ENCODE measurements at places on chromosomes 4 and X.

- DNase-seq = no peak
These were observed 15.7 kb downstream of the TIGD4 start for GRCh38 chr4:152763796-152764195.

GRCh38 chr4:175447016-175447415 is 365.0 kb downstream of the GPM6A start:
- DNase-seq = no peak

GRCh38 chrX:96407501-96407900 is 277.1 kb upstream of the DIAPH2 start:
- no peak for DNase-seq

- DNase-seq = no peak
These were observed 21.2 kb upstream of the LAMTOR3 start for GRCh38 chr4:99915449-99915848.

DNA sequence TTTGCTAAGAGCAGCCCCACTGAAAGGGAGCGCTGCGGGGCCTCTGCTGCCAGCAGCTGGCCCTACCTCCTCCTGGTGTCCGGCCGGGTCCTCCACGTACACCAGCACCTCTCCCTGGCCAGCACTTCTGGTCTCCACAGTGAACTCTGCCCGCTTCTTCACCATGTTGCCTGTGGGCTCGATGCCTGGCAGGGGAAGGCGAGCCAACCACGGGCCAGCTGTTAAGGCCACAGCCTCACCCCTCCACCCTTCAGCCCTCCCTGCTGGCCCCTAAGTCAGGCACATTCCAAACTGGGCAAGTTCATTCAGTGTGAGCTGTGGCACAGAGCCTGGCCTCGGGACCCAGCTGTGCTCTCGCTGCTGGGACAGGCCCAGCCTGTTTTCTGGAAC is 7.8 kb downstream of the FLNA start:
- no peak for DNase-seq

GRCh38 chr4:158527516-158527915 is 5.8 kb downstream of the RXFP1 start:
- DNase-seq = no peak

GRCh38 chrX:133880032-133880443 is 105.4 kb downstream of the GPC3 start:
- no peak for DNase-seq

DNA sequence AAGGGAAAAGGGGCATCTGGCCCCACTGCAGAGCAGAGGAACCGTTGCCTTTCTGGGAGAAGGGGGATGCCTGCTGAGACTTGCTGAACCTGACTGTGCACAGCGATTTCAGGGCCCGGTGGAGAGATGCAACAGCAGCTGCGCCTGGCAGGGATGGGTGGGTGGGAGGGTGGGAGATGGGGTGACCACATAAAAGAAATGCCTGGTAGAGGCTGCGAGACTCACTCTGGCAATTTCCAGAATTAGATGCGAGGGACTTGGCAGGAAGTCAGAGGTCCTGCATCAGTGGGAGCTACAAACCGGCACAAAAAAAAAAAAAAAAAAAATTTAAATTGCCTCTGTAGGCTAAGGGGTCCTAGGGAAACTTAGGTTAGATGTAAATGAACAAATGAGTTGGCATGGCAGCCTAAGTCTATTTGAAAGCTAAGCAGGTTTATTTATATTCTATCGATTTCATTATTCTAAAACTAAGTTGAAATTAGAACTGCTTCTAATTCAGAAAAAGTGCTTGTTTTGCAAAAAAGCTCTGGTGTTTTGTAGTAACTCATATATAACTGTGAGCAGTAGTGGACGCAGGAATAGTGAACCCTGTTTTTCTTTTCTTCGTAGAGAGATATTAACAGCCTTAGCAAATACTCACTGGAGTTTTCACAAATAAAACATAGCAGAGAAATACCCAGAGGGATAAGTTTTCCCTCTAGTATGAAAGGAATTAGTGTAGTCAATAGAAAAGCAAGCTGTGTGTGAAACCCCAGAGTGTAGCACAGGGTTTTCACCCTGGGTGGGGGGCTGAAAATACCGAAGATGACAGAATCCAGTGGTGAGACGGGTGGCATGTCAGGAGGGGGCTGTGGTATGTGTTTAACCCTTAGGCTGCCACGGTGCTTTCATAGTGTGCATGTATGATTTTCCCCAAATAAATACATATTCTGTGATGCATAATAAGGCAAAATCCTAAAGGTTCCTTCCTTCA is 130.1 kb downstream of the EGF start:
- DNase-seq = no peak

- peak; percentile 56 for DNase-seq
These were observed 5.0 kb upstream of the TSPAN5 start for GRCh38 chr4:98663226-98664006.

- DNase-seq = no peak
These were observed 368.9 kb upstream of the CTSO start for GRCh38 chr4:156322592-156322991.

DNA sequence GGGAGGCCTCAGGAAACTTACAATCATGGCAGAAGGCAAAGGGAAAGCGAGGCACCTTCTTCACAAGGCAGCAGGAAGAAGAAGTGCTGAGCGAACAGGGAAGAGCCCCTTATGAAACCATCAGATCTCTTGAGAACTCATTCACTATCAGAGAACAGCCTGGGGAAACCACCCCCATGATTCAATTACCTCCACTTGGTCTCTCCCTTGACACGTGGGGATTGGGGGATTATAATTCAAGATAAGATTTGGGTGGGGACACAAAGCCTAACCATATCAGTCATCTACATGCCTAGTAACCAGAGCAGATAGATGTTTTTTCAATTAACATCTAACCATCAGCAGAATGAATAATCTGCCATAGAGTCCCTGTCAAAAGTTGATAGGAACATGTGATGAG is 30.4 kb downstream of the FAM13A start:
- DNase-seq = no peak

- no peak for DNase-seq
These were observed 27.7 kb downstream of the AGTR2 start for GRCh38 chrX:116198235-116198634.

DNA sequence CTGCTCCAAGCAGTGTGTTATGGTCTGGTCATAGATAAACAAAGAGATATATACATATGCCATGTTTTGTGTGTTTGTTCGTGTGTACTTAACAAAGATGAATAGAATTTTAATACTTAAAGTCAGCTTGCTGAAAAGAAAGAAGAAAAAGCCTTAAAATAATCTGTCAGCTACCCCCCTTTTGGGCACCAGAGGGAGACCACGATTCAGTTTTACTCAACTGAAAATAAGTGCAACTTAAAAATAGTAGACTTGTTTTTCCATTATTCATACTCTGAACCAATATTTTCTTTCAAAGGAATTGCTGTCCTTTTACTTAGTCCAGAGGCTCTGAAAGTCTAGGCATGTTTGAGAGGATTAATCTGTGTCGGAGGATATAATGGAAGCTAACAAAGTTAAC is 181.7 kb upstream of the AGTR2 start:
- DNase-seq = no peak

GRCh38 chr4:80197601-80198440 is 518 bp downstream of the PRDM8 start:
- DNase-seq = no peak

- DNase-seq = peak; percentile 11
These were observed 720 bp upstream of the STK26 start for GRCh38 chrX:132022198-132022966.

DNA sequence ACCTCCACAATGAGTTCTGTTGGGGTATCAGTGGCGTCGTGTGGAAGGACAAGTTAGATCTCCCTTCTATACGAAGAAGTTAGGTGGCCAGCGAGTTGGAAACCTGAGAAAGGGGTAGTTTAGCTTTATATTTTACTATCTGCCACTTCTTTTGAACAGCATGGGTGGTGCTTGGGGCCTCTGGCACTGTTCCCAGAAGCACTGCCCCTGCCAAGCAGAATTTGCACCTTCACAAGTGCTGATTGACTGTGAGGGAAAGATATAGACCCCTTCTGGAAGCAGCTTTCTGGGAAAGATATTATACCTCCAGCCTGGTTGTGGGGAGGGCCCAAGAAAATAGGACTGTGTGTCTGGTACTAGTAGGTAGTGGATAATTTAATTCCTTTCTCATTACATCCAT is 246.9 kb downstream of the FBXO8 start:
- no peak for DNase-seq

- DNase-seq = no peak
These were observed 31.7 kb downstream of the IGSF1 start for GRCh38 chrX:131257367-131257766.

DNA sequence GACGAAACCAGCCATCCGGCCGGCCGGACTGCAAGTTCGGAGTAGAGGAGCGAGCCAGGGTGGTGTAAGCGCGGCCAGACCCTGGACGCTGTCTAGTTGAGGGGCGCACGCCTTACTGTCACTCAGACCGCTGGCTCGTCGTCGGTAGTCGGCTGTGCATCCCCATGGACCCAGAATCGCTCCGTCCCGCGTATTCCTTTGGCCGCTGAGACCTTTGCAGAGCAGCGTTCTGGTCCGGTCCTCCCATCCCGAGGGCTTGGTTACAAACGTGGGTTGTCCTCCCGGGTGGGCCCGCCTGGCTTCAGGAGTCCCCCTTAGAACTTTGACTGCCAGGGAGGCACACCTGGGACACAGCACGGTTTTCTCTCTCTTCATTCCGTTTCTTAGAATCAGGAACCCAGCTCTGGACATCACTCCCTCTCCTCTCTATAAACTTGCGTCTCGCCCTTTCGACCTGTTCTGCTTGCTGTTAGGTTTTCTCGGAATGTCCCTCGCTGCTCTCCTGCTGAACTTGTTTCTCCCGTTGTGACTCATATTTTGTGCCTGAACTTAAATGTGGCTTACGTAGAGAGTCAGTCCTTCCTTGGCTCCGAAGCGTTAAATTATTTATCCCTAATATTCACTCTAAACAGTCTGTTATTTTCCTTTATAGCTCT is 672 bp downstream of the PGM2 start:
- no peak for DNase-seq

GRCh38 chrX:111164728-111165127 is 68.7 kb downstream of the PAK3 start:
- DNase-seq = no peak

DNA sequence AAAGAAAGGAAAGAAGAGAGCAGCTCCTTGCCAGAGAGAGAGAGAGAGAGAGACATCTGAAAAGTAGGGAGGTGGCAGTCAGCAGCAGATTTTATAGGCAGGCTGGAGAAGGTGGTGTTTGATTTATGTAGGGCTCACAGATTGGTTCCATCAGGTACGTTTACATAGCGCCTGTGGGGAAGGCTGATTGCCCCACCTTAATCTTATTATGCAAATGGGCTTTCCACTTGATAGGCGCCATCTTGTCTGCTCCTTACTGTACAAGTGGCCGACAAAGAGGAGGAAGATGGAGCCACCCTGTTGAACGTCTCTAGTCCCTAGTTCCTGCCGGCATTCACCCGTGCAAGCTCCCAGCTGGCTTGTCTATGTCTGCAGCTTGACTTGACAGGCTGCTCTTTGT is 49.1 kb upstream of the DHRSX start:
- DNase-seq = no peak

DNA sequence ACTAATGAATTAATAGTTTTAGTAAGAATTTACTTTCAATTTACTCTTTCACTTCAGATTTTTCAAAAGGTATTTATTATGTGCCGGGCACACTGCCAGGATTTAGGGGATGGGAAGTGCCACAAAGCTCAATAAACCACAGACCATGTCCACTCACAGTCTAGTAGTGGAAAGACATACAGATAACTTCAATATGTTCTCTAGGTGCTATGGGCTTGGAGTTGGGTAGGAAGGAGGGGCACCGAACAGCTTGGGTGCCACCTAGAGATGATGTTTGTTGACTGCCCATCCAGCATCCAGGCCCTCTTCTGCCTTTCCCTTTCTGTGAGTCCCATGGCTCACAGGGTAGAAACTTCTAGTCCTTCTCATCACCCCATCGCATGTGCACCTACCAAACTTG is 17.8 kb downstream of the MFAP3L start:
- no peak for DNase-seq

- DNase-seq = no peak
These were observed 329.3 kb downstream of the GBA3 start for GRCh38 chr4:23022032-23022431.

DNA sequence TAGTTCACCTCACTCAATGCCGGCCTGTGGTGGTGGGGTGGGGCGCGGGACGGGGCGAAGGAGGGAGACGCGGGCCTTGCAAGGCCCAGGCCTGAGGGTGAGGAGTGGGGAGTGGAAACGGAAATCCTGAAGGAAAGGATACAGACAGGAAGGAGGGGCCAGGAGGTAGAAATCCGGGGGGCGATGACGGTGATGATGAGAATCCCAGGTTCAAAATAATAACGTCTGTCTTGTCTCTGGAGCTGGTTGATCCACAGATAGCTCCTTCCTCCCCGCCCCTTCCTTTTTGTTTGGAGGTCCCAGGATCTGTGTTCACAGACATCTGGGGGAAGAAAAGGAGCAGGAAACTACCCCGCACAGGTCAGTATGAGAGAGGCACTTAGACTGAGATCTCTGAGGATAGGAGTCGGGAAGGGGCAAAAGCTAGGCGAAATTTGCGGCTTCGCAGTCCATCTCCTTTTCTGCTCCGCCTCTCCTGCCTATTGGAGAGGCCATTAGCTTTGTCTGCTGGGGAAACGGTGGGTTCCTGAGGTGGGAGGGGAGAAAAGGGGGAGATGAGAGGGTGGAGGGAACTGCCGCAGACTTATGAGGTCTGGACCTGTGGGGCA is 746 bp downstream of the TCEAL7 start:
- no peak for DNase-seq

Data from memory B cell (primary cell).